ENCODE measurements at places on chromosomes 5 and 9. TPM values are rescaled to one million over a fixed set of nuclear protein-coding genes. Genes with fewer than 3 reads are reported as not detected.

Gene ADCY2
- 30.2 TPM for total RNA-seq

Gene ARHGEF39
- total RNA-seq: 0.25 TPM

Gene ACOT12
- 0.98 TPM for total RNA-seq

Gene DMGDH
- 2.0 TPM for total RNA-seq

Gene PCSK1
- 1.2 TPM for total RNA-seq

Data from temporal lobe (tissue), 4 donors.